ENCODE measurements at places on chromosomes 5 and 9.

- no peak for DNase-seq
Measured at GRCh38 chr5:135160036-135160675, 126.1 kb upstream of the PITX1 start.

GRCh38 chr5:82164176-82164976 lies 113.8 kb downstream of the RPS23 start:
- no peak for DNase-seq

DNA sequence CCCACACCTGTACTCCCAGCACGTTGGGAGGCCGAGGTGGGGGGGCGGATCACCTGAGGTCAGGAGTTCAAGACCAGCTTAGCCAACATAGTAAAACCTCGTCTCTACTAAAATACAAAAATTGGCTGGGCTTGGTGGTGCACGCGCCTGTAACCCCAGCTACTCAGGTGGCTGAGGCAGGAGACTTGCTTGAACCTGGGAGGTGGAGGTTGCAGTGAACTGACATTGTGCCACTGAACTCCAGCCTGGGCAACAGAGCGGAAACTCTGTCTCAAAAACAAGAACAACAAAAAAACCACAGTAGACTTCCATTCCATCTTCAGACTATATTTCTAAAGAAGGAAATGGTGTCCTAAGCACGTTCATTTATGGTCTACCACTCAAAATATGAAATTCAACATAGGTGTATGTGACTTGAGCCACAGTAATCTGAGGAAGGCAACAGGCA lies 14.2 kb upstream of the SERINC5 start:
- peak; percentile 20 for DNase-seq

GRCh38 chr5:553874-554273 lies 29.6 kb upstream of the SLC9A3 start:
- DNase-seq = no peak

All from MV-4-11 (cell line).